ENCODE measurements at places on chromosomes 2 and 18. TPM values are rescaled to one million over a fixed set of nuclear protein-coding genes. Genes with fewer than 3 reads are reported as not detected.

Gene WDR33
- 53.9 TPM for total RNA-seq

Gene FSHR
- not detected for total RNA-seq

Gene FOXD4L1
- 0.78 TPM for total RNA-seq

Gene TCF23
- total RNA-seq, result not detected

Gene RGPD4
- 0.23 TPM for total RNA-seq

Gene TUBB8B
- total RNA-seq, result 0.38 TPM

DNA sequence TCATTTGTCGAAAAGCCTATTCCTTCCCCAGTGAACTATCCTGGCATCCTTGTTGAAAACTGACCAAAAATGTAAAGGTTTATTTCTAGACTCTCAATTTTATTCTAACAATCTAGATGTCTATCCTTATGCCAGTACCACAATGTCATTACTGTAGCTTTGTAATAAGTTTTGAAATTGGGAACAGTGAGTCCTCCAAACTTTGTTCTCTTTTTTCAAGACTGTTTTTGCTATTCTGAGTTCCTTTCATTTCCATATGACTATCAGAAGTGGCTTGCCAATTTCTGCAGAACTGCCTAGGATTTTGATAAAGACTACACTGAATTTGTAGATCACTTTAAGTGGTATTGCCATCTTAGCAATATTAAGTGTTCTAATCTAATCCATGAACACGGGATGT lies 9.7 kb downstream of the STARD7 start:
- peaks cover 15% of the 10 kb centered on the region for H3K36me3 ChIP-seq
- no peak for DNase-seq
- no peak overlapping the region for H3K4me3 ChIP-seq

DNA sequence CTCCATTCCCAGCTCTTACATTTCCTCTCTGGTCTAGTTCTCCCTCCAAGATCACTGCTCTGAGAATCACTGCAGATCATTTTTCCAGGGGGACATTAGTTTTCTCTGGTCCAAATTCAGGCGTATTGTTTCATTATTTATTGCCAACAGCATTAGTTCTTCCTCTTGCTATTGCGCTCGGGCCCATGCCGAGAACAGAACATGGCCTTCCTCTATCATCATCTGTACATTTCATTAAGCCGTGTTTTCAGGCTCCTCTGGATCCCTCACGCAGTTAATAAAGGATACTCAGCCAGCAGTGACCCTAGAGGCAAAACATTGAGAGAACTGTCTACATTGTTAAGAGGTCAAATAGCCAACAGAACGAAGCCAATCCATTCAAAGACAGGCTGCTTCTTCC lies 63.9 kb downstream of the CCBE1 start:
- no peak for DNase-seq
- H3K27me3 ChIP-seq, result no peaks in the 10 kb centered on the region
- no peak overlapping the region for H3K4me3 ChIP-seq
- no peaks in the 10 kb centered on the region for H3K36me3 ChIP-seq
- no peak overlapping the region for H3K27ac ChIP-seq

DNA sequence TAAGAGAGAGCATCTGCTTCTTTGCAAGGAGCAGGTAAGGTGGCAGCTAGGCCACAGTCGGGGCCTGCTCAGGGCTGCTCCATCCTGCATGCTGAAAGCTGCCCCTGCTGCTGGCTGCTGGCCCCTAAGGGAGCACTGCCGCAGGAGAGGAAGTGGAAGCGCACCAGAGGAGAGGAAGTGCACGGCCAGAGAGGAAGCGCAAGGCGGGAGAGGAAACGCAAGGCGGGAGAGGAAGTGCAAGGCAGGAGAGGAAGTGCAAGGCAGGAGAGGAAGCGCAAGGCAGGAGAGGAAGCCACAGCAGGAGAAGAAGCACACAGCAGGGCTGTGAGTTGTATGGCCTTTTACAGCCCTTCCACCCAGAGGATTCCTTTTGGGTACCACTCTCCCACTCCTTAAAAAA lies 539.0 kb upstream of the TNP1 start:
- H3K4me3 ChIP-seq, result no peak overlapping the region
- no peaks in the 10 kb centered on the region for H3K4me1 ChIP-seq
- H3K36me3 ChIP-seq, result no peaks in the 10 kb centered on the region

- no peak overlapping the region for H3K27ac ChIP-seq
- DNase-seq, result peak; percentile 79
- no peak overlapping the region for H3K4me3 ChIP-seq
- H3K4me1 ChIP-seq, result peaks cover 14% of the 10 kb centered on the region
- no peaks in the 10 kb centered on the region for H3K27me3 ChIP-seq
- H3K36me3 ChIP-seq, result no peaks in the 10 kb centered on the region
Observed at GRCh38 chr2:119240311-119241204, 16.9 kb downstream of the STEAP3 start.

- no peak overlapping the region for H3K4me3 ChIP-seq
- H3K36me3 ChIP-seq, result no peaks in the 10 kb centered on the region
- no peak for DNase-seq
- no peak overlapping the region for H3K27ac ChIP-seq
- H3K27me3 ChIP-seq, result no peaks in the 10 kb centered on the region
Observed at GRCh38 chr2:220168891-220169546, 541.6 kb downstream of the SLC4A3 start.

- H3K36me3 ChIP-seq, result no peaks in the 10 kb centered on the region
- H3K27me3 ChIP-seq, result no peaks in the 10 kb centered on the region
- no peak overlapping the region for H3K4me3 ChIP-seq
- peak; percentile 82 for DNase-seq
Observed at GRCh38 chr18:48230467-48231113, 178.6 kb downstream of the ZBTB7C start.

DNA sequence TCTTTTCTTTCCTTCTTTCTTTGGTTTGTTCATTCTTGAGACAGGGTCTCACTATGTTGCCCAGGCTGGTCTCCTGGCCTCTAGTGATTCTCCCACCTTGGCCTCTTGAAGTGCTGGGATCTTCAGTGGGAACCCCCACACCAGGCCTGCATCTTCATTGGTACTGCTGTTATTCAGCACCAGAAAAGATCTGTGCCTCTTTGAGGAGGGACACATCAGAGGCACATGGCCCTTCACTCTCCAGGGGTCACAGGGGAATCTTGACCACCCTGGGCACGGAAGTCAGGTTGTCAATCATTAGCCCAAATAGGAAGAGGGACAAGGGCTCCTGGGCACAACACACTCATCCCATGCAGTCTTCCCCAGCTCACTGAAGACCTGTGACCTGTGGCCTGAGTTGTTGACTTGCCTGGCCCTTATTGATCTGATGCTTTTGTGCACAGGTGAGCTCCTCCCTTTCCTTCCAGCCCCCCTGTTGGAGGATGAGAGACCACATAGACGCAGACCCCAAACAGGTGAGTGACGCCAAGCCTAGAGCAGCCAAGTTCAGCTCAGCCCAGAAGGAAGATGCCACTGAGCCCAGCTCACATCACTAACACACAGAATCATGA lies 33.0 kb upstream of the ODC1 start:
- no peak overlapping the region for H3K27ac ChIP-seq
- H3K36me3 ChIP-seq, result no peaks in the 10 kb centered on the region
- H3K27me3 ChIP-seq, result no peaks in the 10 kb centered on the region
- no peak overlapping the region for H3K4me3 ChIP-seq
- DNase-seq, result peak; percentile 20

DNA sequence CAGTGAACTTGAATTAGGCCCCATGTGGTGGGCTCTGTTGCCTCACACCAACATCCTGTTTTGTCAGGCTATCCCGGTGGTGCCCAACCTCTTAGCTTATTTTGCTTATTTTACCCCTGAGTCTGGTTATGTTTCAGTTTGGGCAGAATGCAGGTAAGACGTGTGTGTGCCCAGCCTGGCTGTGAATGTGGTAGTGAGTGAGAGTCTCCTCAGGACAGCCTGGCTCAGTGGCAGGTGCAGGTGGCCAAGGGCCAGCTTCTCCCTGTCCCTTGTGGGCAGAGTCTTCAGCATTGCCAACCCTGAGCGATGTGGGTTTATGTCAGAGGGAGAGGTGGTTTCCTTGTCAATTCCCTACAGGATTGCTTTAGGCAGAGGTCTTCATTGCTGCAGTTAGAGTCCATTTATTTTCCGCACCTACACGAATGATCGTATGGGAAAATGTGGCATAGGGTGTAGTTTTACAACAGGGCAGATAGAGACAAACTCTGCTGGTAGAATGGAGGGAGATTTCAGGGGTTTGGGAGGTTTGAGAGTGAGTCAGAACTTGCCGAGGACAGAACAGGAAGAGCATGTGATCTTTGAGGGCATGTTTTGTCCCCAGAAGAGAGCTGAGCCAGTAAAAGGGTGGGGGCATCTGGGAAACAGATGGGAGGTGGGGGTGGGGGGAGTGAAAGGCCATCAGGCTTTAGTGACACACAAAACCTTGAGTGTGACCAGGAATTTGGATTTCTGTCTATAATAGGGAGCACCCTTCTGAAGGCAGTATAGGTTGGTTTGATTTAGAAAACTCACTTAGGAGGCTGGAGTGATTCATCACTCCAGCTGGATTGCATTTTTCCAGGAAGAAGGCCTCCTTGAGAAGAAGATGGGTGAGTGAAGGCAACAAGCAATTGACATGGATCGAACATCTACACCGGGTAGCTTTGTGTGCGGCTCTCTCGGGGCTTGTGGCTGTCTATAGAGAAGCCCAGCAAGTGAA lies 156.2 kb upstream of the CELF4 start:
- no peaks in the 10 kb centered on the region for H3K4me1 ChIP-seq
- no peak overlapping the region for H3K27ac ChIP-seq
- DNase-seq, result no peak
- H3K27me3 ChIP-seq, result no peaks in the 10 kb centered on the region
- H3K36me3 ChIP-seq, result no peaks in the 10 kb centered on the region

DNA sequence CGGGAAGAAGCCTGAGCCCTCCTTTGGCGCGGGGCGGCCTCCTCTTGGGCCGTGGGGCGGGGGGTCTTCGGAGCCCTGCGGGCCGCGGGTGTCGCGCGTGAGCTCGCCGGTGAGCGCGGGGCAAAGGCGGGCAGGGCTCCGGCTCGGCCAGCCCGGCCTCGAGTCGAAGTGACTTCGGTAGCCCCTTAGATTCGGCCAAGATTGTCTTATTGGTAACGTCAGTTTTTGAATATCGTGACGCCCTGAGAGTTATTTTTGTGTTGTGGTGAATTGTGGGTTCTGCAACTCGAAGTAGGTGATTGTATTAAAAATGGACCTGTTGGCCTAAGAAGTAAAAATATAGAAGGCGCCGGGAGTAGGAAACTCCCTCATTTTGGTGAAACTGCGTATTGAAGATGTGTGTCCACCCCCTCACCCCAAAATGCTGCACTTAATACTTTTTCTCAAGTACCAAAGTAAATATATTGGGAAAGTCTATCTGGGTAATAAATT lies 669 bp downstream of the MARCHF7 start:
- no peaks in the 10 kb centered on the region for H3K27me3 ChIP-seq
- peaks cover 21% of the 10 kb centered on the region for H3K36me3 ChIP-seq
- H3K27ac ChIP-seq, result peak overlapping the region; percentile 99

- DNase-seq, result no peak
- H3K27ac ChIP-seq, result no peak overlapping the region
- H3K27me3 ChIP-seq, result no peaks in the 10 kb centered on the region
- no peak overlapping the region for H3K4me3 ChIP-seq
- H3K4me1 ChIP-seq, result no peaks in the 10 kb centered on the region
Observed at GRCh38 chr2:240526521-240526920, 31.3 kb downstream of the ANKMY1 start.

DNA sequence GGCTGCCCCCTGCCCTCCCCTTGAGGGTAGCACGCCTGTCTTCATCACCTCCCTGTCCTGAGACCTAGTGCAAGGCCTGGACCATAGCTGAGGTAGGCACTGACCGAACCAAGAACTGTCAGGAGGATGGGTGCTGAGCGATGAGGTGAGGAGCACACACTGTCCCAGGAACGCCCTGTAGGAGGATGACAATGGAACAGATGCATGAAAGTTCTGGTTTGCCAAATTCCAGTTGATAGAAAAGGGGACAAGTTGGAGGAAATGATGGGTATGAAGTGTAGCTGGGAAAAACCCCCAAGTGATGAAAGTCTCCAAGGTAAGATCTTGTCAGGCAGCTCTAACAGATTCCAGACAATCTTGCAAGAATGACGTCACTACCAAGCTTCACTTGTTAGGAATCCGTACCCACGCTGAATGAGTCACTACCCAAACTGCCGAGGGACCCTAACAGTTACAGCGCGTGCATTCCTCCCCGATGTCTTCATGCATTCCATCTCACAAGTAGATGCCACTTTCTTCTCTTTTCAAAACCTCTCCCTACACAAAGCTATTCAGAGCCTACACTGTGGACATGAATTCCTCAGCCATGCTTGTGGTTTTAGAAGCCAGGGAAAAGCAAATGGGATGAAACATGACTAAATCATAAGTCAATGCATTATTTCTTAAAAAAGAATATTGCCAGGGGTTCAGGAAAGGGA lies 27.6 kb downstream of the MRPL33 start:
- no peaks in the 10 kb centered on the region for H3K36me3 ChIP-seq
- H3K4me3 ChIP-seq, result no peak overlapping the region
- peak overlapping the region; percentile 75 for H3K27ac ChIP-seq
- H3K27me3 ChIP-seq, result no peaks in the 10 kb centered on the region

DNA sequence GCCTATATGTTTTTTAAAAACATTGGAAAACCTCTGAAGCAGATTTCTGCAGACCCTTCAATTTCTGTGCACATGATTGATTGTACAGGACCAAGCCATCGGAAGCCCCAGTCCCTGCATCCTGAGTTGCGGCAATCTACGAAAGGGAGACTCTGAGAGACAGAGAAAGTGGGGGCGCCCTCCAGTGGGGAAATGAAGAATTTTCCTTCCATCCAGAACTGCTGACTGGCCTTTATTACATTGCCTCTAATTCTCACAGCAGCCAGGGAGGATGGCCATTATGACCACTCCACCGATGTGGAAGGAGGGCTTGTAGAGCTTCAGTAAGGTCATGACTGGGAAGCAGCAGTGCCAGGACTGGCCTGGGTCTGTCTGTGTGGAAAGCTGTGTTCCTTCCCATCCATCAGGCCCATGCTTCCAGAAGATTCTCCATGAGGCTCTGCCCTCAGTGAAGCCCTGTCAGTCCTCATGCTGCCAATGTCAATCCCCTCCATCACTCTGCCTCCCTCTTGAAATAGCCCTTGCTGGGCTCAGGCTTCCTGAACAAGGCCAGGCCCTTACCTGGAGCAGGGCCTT lies 20.0 kb upstream of the RESP18 start:
- H3K27me3 ChIP-seq, result peaks cover 21% of the 10 kb centered on the region
- no peak overlapping the region for H3K27ac ChIP-seq
- H3K4me1 ChIP-seq, result no peaks in the 10 kb centered on the region
- H3K4me3 ChIP-seq, result no peak overlapping the region
- no peaks in the 10 kb centered on the region for H3K36me3 ChIP-seq
- DNase-seq, result no peak

DNA sequence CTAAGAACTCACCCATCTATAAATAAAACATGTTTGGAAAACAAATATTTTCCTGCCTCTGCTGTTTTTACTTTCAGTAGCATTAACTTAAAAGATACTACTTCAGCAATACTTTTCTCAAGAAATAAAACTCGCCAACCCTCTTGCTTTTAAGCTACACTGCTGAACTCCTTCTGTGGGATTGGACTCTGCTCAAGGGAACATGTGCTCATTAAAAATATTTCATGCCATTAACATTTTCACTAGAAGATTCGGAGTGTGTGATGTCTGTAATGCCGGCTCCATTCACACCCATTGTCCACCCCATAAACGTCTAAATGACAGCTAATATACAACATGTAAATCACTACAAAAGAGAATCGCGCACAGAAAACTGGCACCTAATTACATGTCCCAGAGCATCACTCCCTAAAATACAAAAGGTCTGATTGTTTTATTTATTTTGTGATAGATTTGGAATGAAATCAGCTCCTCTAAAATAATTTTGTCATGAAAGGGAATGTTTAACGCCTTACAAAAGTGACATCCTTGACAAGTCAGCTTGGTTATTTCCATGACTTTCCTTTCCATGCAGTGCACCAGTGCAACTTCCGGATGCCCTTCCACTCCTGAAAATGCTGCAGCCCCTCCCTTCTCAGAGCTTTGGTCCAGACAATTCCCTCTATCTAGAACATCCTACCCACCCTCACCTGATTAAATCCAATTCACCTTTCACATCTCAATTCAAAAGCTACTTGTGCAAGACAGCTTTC lies 73.1 kb downstream of the ANKRD44 start:
- no peaks in the 10 kb centered on the region for H3K27me3 ChIP-seq
- H3K36me3 ChIP-seq, result no peaks in the 10 kb centered on the region
- peaks cover 59% of the 10 kb centered on the region for H3K4me1 ChIP-seq
- H3K4me3 ChIP-seq, result no peak overlapping the region
